ENCODE measurements at places on chromosomes 12 and 14.

- DNase-seq = no peak
Observed at GRCh38 chr12:57739914-57740538, 1.5 kb upstream of the AGAP2 start.

DNA sequence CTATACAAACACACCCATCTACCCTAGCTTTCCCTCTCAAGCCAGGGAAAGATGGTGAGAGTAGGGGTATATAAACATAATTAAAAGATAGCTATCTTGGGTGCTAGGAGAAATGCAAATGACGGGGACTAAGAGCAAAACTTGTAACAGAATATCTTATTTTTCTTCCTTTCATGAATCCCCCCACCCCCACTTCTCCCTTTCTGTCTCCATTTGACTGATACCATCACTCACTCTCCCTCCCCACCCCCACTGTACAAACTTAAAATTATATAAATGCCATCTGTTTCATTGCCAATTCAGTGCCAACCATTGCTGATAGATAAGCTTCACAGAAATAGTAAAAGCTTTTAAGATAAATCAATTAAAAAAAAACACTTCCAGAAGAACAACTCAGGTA is 268.6 kb downstream of the SLC6A15 start:
- no peak for DNase-seq

DNA sequence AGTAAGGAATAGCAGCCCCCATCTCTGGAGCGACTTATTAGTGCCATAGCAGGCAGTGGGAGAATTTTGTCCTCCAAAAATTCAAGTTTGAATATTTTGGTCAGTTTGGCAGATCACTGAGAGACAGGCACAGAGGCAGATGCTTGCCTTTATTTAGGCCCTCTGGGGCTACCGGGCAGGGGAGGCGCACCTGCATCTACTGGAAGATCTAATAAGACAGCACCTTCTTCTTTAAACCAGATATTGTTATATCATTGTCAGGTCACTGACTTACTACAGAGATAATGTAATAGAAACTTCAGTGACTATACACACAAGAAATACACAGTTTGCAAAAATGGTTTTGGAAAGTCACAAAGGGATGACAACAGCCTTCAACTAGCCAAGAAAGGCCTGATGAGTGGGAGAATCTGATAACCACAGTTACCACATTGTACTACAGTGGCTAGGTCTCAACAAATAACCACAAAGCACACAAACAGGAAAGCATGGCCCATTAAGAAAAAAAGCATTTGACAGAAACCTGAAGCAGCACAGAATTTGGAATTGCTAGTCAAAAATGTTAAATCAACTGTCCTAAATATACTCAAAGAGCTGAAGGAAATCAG is 56.8 kb downstream of the CDK17 start:
- DNase-seq = no peak

DNA sequence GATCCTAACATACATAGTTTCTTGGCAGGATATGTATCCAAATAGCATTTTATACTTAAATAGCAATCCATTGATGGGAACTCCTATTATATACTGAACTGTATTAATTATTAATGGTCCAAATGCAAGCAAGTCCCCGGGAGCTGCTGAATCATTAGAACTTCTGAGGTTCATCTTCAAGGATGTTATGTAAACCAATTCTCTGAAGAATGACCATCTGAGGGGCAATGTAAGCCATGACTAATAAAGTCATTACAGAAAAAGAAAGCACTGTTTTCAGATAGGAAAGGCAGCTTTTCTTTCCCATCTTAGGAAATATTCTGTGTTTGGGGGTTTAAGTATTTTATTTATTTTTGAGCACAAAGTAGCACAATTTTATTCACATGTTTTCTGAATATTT is 166.1 kb upstream of the SLC16A7 start:
- DNase-seq = no peak

DNA sequence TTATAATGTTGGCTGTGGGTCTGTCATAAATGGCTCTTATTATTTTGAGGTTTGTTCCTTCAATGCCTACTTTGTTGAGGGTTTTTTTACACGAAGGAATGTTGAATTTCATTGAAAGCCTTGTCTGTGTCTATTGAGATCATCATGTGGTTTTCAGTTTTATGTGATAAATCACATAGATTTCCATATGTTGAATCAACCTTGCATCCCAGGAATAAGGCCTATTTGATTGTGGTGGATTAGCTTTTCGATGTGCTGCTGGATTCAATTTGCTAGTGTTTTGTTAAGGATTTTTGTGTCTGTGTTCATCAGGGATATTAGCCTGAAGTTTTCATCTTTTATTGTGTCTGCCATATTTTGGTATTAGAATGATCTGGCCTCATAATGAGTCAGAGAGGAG is 27.6 kb downstream of the SLC2A13 start:
- no peak for DNase-seq

DNA sequence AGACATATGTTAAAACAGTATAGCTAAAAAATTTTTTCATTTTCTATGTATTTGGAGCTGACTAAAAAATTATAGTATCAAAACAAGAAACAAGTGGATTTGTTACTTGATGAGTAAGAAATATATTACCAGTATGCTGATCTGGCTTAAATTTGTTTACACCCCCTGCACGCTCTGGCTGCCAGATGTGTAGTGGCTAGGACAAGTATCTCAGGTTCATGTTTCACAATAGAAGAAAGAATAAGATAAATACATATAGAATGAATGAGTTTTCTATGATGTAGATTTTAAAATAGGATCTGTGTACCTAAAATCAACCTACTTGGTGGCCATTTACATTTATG is 13.1 kb downstream of the NAA30 start:
- DNase-seq = no peak

GRCh38 chr14:99659333-99659741 is 14.4 kb downstream of the HHIPL1 start:
- no peak for DNase-seq

- no peak for DNase-seq
Observed at GRCh38 chr14:54664961-54665360, 98.0 kb downstream of the SAMD4A start.

- DNase-seq = no peak
Observed at GRCh38 chr12:110917467-110917866, 2.9 kb downstream of the MYL2 start.

GRCh38 chr12:105640761-105641160 is 310.3 kb downstream of the C12orf75 start:
- DNase-seq = no peak

GRCh38 chr14:58805605-58806409 is 168.0 kb downstream of the DACT1 start:
- no peak for DNase-seq

DNA sequence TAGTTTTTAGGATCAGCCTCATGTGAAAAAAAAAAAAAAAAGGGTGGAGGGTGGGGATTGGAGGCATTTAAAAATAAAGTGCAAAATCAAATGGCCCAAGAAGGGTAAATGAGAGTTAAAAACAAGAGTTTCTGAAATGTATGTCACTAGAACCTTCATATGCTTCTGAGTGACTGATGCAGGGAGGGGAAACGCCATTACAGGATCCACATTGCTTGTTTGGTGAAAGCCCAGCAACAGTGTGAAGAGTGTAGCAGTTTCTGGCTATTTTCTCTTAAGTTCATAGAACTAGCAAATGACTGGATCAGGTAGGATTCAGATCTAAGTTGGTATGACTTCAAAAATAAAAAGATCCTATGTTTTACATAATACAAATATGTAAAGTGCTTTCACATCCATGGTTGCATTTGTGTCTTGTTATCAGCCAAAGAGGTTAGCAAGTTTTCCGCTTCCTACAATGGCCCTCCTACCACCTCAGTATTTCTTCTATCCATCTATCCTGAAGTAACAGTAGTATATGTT is 2.9 kb downstream of the CHPT1 start:
- DNase-seq = no peak

GRCh38 chr12:93154753-93155480 is 222.8 kb upstream of the NUDT4 start:
- no peak for DNase-seq

GRCh38 chr12:51190820-51191219 is 17.9 kb upstream of the TFCP2 start:
- no peak for DNase-seq

- no peak for DNase-seq
Observed at GRCh38 chr14:57389646-57390036, 745 bp upstream of the NAA30 start.

- no peak for DNase-seq
Observed at GRCh38 chr12:93126069-93126474, 197.0 kb upstream of the EEA1 start.

- DNase-seq = no peak
Observed at GRCh38 chr12:49198431-49199155, 9.7 kb upstream of the TUBA1A start.

DNA sequence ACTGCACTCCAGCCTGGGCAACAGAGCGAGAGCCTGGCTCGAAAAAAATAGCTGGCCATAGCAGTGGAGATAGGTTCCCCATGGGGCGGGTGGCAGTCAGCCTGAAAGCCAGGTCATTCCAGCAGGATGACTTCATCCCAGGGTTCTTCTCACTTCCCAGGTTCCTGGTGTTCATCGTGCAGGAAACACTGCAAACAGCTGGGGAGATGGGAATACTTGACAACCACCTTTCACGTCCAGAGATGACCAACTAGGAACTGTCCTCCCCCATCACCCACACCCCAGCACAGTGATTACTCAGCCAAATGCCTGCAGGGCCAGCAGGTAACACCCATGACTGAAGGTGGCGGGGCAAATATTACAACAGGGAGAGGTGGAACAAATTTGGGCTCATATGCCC is 1.7 kb downstream of the VSIG10 start:
- no peak for DNase-seq
